NCI-H187 treated with DMSO at 0.1 percent for 48 hours (cell line): ENCODE measurements at places on chromosomes 12 and 14.

DNA sequence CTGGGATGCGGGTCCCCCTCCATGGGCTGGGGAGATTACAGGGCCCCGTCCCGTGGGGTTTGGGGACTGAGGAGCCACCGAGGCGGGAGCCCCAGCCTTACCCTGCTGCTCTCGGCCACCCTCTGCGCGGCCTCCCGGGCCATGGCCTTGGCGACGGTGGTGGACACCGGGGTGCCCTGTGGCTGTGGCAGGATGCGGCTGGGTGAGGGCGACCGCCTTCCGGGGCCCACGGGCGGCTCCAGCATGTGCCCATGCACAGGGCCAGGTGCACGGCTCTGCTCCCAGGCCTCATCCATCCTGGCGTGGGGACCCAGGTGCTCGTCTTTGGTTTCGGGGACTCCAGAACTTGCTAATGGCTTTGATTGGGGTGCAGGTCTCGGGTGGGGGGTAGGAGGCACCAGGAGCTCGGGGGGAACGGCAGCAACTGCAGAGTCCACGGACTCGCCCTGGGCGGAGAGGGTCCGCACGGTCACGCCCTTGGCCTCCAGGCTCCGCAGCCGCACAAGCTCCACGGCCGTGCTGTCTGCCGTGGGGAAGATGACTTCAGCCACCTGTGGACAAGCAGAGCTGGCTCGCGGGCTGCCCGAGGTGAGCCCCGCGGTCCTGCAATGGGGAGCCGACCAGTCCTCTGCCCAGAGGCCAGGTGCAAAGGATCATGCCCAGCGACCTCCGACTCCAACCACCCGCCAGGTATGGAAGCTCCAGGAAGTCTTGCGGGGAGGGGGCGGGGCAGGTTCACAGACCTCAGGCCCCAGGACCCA is 99.2 kb downstream of the PIWIL1 start:
- DNase-seq: no peak

- no peak for DNase-seq
Measured at GRCh38 chr12:79071498-79071897, 206.9 kb downstream of the SYT1 start.

DNA sequence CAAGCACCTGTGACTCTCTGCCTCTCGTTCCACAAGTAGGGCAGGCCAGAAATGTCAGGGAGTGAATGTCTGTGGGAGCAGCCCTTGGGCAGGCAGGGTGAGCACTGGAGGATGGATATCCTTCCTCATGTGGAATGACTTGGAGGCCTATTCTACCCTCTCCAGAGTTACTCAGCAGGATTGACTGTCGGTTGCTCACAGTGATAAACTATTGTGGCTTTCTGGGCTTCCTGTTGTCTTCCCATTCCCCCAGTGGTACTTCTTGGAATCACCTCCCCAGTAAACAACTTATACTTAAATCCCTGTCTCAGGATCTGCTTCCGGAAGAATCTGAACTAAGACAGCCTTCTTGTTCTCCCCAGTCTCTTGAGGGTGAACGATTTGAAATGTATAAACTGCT is 79.6 kb upstream of the MANSC4 start:
- no peak for DNase-seq

DNA sequence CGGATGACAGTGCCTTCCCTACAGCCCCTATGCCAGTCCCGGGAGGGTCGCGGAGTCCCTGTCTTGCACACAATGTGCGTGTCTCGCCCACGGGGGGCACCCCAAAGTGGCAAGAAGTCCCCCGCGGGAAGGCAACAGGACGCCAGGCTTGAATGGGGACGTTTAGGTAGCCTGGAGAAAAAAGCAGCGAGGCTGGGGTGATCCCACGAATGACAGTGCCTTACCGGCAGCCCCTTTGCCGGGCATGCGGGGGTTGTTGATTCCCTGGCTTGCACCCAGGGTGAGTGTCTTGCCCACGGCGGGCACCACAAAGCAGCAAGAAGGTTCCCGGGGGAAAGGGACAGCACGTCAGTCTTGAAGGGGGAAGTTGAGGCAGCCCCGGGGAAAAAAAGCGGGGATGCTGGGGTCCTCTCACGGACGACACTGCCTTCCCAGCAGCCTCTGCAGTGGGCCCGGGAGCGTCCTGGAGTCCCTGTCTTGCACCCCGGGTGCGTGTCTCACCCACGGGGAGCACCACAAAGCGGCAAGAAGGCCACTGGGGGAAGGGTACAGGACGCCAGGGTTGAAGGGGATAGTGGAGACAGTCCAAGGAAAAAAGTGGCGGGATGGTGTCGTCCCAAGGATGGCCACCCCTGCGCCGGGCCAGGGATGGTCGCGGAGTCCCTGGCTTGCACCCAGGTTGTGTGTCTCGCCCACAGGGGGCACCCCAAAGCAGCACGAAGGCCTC is 156.8 kb upstream of the ALG10B start:
- DNase-seq: no peak

GRCh38 chr14:99522457-99522891 is 41.3 kb downstream of the CCNK start:
- no peak for DNase-seq

- DNase-seq: no peak
Measured at GRCh38 chr12:49043856-49044258, 16.7 kb downstream of the KMT2D start.

- no peak for DNase-seq
Measured at GRCh38 chr12:119711693-119712092, 43.8 kb downstream of the PRKAB1 start.

- no peak for DNase-seq
Measured at GRCh38 chr12:56358836-56359532, 923 bp downstream of the STAT2 start.

DNA sequence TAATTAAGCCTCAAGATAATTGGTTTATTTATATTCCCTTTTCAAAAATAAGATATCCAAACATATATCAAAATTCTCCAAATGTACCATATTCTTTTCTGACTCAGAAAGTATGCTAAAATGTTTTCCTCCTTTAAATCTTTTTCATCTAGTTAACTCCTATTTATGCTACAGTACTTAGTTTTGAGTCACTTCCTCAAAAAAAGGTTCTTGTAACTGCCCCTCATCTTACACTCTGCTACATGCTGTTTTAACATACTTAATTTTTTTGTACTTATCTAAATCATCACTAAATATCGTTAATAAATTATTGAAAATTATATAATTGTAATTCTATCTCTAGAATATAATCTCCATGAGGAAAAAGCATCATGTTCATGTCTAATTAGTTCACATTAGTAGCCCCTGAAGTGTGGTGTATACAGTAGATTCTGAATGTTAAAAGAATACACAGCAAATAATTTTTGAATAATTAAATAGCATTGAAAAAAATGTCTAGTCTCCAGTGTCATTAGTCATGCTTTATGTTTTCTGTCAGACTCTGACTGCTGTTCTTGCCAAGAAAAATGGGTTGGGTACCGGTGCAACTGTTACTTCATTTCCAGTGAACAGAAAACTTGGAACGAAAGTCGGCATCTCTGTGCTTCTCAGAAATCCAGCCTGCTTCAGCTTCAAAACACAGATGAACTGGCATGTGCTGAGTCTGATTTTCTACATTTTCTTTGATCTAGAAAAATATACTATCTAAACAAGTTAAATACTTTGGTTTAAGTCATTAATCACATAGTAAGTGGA is 3.5 kb downstream of the KLRD1 start:
- DNase-seq: no peak

DNA sequence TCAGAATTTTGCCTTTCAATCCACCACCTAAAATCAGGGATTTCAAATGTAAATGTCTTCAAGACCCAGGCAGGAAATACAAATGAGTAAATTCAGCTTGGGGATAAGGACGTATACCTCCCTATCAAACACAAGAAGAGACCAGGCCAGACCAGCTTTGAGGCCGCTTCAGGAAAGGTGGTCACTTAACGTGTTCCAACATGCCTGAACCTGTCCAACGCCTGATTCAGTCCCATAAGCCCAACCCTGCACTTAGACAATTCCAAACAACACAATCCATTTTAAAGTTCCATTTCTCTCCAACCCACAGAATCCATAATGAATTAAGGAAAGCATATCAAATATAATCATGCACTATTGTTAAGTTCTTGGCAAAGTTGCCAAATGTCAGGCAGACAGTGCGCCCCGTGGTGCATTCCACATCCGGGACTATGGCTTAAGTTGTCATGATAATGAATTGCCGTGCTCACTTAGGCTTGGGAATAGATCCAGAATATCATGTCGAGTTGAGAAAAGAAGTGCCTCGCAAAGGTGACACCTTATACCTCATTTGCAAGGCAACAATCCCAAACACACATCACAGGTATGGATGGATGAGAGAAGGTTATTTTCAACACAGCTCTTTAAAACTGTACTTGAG is 35.5 kb downstream of the CCDC60 start:
- DNase-seq: peak; percentile 98

DNA sequence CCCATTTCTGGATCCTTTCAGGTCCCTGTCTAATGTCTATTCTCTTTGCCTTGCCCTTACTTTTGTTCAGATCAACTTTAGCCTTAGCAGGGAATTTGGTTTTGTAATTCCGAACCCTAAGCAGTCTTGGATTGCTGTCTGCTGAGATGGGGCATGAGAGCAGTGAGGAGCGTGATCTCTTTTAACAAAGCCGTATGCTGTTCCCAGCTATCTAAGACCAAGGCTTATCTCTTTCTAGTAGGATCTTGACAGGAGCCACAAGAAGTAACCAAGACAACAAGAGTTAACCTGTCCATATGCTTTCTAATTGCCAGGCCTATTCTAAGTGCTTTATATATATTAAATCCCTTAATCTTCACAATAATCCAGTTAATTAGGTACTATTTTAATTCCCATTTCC is 4.5 kb upstream of the DHRS7 start:
- DNase-seq: no peak

GRCh38 chr12:66648033-66648735 is 30.7 kb downstream of the GRIP1 start:
- no peak for DNase-seq

DNA sequence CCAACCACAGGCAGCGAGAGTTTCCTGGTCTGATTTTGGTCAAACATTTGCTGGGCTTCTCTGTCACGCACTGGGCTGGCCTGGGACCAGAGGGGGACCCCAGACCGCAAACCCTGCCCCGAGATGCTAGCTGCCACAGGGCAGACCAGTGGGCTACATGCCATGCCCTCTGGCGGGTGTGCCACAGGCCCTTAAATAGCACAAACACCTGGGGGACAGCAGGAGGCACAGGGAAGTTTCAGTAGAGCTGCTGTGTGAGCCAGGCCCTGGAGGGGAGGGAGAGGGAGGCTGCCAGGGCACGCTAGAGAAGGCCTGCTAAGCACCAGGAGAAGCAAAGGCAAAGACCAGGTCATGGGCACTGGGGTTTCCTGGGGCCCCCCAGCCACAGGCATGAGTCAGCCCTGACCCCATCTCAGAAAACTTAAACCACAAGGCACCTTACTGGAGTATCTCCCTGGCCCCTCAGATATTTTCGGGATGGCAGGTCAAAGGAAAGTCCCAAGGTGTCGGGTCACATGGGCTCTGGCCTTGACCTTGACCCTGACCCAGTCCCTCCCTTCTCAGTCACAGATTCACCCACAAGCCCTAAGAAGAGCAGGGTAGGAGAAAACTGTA is 29.2 kb downstream of the ITPK1 start:
- no peak for DNase-seq

- DNase-seq: no peak
Measured at GRCh38 chr14:67766035-67766680, 50.2 kb downstream of the ZFYVE26 start.

- no peak for DNase-seq
Measured at GRCh38 chr12:93943780-93944179, 204.6 kb upstream of the PLXNC1 start.

DNA sequence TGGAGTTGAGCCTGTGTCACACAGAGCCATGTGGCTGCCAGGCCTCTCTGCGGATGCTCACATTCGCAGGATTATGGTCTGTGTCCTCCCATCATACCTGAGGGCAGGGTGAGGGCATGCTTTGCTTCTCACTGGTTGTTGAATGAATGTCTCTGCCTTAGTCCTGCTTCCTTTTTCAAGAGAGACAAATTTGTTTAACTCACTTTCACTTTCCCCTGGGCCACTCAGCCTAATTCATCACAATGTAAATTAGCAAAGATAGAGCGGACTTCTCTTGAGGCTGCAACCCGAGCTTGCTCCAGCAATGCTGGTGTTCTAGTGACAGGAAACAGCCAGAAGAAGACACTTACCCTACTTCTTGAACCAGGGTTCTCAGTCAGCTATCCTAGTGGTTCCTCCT is 35.5 kb upstream of the PAX9 start:
- DNase-seq: no peak

DNA sequence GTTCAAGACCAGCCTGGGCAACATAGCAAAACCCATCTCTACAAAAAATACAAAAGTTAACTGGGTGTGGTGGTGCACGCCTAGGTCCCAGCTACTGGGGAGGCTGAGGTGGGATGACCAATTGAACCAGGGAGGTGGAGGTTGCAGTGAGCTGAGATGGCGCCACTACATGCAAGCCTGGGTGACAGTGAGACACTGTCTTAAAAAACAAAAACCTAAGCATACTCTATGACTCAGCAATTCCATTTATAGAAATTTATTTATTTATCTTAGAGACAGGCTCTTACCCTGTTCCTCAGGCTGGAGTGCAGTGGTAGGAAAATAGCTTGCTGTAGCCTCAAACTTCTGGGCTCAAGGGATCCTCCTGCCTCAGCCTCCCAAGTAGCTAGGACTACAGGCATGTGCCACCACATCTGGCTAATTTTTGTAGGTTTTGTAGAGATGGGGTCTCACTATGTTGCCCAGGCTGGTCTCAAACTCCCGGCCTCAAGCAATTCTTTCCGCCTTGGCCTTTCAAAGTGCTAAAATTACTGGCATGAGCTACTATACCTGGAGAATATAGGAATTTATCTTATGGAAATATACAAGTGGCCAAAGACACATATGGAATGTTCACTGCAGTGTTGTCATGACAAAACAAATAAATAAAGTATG is 43.3 kb downstream of the NCKAP5L start:
- DNase-seq: no peak

- no peak for DNase-seq
Measured at GRCh38 chr14:99968191-99968920, 96.9 kb upstream of the EVL start.

- DNase-seq: no peak
Measured at GRCh38 chr14:89792489-89793366, 161.8 kb downstream of the EFCAB11 start.

GRCh38 chr12:82648259-82648909 is 38.3 kb upstream of the TMTC2 start:
- no peak for DNase-seq

DNA sequence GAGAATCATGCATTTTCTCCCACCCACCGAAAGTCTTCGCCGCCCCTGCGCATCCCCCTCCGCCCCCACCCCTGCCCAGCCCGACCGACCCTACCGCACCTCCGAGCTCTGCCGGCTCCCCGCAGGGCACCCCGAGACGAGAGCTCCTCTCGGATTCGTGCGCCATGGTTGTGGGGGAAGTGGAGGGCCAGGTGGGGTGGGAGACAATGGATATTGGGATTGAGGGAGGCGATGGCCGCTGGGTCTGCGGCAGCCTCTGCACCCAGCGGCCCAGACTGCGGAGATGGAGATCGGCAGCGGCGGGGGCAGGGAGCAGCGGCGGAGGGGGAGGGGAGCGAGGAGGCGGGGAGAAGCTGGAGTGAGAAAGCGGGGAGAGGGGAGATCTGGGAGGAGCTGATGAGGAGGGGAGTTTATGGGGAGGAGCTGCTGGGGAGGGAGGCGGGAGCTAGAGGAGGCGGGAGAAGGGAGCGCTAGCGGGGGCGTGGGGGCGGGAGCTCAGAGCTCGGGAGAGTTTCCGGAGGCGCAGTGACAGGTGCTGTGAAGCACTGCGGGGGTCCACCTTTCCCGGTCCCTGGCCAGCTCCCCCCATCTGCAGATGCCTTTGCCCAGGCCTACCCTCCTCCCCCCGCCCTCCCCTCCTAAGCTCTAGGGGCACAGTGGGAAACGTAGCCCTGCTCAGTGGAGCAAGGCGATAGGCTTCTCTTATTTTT is at the start of gene SALL2:
SALL2 (minus strand) TSS at position 385 of the 710 bp plus-strand sequence; CDS start at position 166, 219 bp downstream.
- DNase-seq: peak; percentile 97
